ENCODE measurements at places on chromosomes 3 and 15.

DNA sequence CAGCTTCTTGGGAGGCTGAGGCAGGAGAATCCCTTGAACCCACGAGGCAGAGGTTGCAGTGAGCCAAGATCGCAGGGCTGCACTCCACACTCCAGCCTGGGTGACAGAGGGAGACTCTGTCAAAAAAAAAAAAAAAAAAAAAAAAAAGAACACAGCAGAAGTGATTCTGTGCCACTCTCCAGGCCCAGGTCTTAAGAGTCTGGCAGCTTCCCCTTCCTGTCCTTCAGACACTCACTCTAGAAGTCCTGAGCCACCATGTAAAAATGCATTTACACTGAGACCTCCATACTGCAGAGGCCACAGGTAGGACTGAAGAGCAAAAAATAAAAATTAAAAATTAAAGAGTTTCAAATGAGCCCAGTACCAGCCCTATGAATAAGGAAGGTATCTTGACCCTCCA, 11.8 kb upstream of the CDV3 start:
- DNase-seq, result no peak

DNA sequence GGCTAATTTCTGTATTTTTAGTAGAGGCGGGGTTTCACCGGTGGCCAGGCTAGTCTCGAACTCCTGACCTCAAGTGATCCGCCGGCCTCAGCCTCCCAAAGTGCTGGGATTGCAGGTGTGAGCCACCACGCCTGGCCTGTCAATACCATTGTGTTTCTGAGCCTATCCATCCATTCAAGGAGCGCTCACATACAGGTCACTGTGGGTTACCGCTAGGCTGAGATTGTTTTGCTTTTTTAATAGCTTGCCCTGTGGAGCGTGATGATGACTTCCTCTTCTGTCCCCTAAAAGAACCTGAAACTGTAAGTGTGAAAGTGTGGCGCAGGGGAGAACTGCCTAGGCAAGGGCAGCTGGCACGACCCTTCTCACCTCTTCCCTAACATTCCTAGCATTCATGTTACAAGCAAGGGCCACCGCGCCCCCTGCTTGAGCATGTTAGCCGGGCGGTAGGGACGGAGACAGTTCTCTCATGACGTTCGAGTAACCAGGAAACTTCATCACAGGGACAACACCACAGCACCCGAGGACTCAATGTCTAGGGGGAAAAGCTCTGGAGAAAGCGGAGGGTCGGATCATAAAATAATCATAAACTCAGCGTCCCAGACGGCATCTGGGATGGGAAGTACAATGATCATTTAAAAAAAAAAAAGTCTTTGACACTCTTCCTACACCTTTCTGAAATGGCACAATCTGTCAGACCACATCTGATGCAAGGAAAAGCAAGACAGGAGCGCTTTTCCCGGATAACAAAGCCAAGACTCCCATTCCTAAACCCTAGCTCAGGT, 790 bp downstream of the LAMP3 start:
- no peak for DNase-seq

- no peak for DNase-seq
These were observed 230.4 kb upstream of the BHLHE40 start for GRCh38 chr3:4748701-4749378.

DNA sequence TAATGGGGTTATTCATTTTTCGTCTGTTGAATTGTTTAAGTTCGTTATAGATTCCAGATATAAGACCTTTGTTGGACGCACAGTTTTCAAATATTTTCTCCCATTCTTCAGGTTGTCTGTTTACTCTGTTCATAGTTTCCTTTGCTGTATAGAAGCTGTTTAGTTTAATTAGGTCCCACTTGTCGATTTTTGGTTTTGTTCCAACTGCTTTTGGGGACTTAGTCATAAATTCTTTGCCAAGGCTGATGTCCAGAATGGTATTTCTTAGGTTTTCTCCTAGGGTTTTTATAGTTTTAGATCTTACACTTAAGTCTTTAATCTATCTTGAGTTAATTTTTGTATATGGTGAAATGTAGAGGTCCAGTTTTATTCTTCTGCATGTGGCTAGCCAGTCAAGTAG, 58.9 kb upstream of the ZNF280D start:
- DNase-seq, result no peak

GRCh38 chr15:90099868-90100831, 2.1 kb downstream of the IDH2 start:
- DNase-seq, result no peak

DNA sequence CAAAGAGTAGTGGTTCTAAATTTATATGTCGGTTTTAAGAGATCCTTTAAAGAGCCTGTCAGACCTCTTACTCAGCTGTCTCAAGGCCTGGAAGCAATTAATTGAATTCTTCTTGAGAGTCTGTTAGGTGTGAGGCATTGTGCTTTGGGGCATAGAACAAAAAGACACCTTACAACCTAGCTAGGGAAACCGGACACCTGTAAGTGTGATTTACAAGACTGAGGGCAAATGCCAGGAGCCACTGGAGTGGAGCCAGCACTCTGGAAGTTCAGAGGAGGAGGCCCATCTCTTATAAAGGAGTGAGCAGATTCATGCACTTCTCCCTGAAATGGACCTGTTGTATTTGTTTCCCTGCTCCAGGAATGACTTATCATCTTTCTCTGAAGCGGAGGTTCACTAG, 97.7 kb upstream of the NUDT16 start:
- no peak for DNase-seq

DNA sequence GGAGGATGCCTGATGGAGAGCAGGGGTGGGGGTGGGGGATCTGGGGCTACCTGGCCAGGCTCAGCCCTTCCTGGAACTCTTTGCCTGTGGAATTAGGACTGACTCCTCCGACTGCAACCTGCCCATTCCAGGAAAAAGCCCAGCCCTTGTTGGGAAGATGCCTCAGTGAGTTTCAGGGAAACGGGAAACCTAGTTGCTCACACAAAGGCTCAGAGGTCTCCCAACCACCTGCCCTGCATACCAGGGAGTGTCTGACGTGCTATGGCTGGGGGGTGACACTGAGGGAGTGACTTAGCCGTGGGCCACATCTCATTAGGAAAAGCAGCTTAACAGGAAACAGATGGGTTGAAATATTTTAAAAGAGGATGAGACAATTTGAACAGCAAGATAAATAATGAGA, 27.9 kb downstream of the CYP8B1 start:
- DNase-seq, result no peak
